ENCODE measurements at places on chromosomes 3 and 15.
A peak's percentile ranks its signal among the peaks of the same experiment; 100 is the strongest.

- no peak for DNase-seq
These were observed 236.0 kb downstream of the VPS13C start for GRCh38 chr15:61824291-61824690.

- no peak for DNase-seq
These were observed 71.2 kb downstream of the TAMM41 start for GRCh38 chr3:11775493-11775892.

GRCh38 chr3:62817678-62818077 is 57.5 kb downstream of the CADPS start:
- no peak for DNase-seq

GRCh38 chr3:148648685-148649352 is 48.9 kb upstream of the AGTR1 start:
- DNase-seq, result no peak

GRCh38 chr15:82873000-82873680 is 63.7 kb downstream of the WHAMM start:
- DNase-seq, result no peak

DNA sequence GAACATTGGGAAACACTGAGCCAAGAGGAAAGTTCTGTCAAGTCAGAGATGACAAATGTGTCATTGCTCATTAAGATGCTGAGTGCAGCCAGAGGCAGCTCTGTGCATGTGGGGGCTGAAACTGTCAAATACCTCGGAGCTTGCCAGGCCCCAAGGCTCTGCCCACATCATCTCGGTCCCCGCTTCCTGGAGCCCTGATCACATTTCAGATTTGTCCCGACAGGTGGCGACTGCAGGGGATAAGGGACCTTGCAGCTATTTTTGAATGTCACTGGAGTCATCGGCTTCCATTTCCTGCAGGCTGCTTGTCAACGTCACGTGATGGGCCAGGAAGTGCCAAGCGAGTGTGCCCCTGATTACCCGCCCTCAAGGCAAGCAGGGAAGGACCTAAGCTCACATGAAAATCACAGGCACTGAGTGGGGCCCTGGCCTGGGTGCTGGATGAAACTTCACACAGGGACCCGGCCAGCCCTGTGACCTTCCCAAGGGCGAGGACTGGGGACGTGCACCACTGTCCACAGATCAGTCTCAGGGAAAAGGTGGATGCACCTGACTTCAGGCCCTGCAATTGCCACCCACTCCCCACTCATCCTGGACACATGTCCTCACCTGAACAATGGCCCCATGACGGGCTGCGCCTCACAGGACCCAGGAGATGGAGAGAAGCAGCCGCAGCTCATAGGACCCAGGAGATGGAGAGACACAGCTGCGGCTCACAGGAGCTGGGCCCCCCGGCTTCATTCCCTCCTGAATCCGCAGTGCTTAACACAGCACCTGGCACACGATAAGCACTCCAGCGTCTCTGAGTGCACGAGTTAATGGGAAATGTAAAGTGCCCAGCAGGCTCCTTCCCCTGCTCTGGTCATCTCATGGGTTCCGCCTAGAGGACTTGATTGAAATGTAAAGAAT is 73.4 kb downstream of the NUP210 start:
- DNase-seq, result no peak

DNA sequence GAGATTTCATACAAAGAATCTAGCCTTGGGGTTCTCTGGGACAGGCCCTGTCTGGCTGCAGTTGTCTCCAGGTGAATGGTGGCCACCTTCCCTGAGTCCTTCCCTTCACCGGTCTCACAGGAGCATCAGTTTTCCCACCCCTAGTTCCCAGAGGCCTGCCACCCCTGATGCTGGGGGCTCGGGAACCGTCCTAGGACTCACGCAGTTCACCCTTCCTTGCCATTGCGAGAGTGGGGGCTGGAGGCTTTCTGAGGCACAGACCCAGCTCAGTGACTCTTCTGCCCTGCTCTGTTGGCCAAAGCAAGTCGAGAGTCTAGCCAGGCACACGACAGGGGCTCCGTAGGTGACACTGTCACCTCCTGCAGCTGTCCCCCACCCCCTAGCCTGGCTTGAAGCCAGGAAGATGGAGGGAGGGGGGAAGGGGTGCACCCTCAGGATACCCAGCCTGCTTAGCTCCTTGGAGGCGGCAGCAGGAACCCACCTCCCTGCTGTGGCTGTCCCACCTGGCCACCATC is 130.3 kb downstream of the NUP210 start:
- DNase-seq, result no peak

- DNase-seq, result no peak
These were observed 51.8 kb downstream of the SLC12A8 start for GRCh38 chr3:125160606-125161371.

GRCh38 chr15:44311136-44311535 is 22.6 kb downstream of the GOLM2 start:
- no peak for DNase-seq

DNA sequence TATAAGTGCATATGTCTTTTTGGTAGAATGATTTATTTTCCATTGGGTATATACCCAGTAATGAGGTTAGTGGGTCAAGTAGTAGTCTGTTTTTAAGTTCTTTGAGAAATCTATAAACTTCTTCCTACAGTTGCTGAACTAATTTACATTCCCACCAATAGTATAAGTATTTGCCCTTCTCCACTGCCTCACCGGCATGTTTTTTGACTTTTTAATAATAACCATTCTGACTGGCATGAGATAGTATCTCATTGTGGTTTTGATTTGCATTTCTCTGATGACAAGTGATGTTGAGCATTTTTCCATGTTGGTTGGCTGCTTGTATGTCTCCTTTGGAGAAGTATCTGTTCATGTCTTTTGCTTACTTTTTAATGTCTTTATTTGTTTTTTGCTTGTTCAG is 94.1 kb upstream of the TP63 start:
- DNase-seq, result no peak

DNA sequence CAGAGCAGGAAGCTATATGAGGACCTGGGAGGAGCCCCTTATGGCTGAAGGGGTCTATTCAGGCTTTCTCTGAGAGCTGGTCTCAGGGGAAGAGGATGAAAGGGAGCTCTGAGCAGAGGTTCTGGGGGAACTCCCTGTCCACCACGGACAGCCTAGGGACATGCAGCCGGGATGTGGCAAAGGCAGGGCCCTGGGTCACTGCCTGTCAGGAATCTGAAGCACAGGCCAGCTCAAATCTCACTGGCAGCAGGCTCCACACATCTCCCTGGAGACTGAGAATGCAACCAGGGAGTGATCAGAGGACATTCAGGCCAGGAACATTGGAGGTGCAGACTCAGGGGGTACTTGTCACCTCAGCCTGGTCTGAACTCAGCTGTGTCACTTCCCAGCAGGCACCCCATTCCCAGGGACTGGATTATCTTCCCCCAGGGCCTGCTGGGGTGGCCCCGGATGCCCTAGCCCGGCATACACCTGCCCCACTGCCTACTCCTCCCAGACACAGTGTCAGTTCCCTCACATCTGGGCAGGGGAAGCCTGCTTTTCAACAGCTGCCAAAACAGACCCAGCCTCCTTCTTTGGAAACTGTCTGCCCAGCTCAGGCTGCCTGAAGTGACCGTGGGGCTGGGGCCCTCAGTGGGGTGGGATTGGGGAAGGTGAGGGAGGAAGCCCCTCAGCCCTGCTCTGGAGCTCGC is 18.3 kb upstream of the SEMA3F start:
- no peak for DNase-seq

DNA sequence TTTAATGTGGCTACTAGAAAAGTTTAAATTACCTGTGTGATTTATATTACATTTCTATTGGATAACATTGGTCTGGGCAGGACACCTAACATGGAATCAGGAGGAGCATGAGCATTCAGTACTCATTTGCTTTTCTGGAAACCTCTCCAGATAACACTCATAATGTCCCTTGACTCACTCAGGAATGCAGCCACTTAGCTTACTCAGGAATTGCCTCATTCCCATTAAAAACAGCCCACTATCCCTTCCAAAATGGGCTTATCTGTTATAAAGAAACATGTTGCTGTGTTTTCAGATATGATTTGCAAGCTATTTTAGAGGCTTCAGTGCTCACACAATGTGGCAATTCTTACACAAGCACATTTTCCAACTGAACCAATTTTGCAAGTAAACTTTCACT is 17.1 kb downstream of the GBE1 start:
- DNase-seq, result no peak

- DNase-seq, result no peak
These were observed 70.9 kb downstream of the IGF1R start for GRCh38 chr15:98719137-98719740.

- DNase-seq, result peak; percentile 73
These were observed 34.3 kb downstream of the SEC22C start for GRCh38 chr3:42547401-42547945.

DNA sequence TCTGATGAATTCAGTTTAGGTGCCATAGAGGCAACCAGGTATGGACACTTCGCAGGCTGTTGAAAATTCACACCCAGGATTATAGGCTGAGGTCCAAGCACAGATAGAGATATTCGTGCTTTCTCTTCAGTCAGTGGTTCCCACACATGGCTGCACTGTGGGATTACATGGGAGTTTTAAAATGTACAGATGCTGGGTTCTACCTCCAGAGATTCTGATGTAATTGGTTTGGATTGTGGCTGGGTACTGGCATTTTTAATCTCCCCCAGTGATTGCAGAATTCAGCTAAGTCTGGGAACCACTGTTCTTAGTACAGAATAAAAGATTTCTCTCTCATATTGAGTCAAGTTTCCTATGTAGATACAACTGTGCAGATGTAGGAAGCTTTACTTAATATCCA is 91.6 kb downstream of the FOXB1 start:
- no peak for DNase-seq

- peak; percentile 31 for DNase-seq
These were observed 675 bp downstream of the RYR3 start for GRCh38 chr15:33311312-33311971.

- DNase-seq, result no peak
These were observed 48.5 kb downstream of the ACAA1 start for GRCh38 chr3:38088126-38089078.

GRCh38 chr3:189272500-189273119 is 100.8 kb downstream of the TPRG1 start:
- DNase-seq, result peak; percentile 13

DNA sequence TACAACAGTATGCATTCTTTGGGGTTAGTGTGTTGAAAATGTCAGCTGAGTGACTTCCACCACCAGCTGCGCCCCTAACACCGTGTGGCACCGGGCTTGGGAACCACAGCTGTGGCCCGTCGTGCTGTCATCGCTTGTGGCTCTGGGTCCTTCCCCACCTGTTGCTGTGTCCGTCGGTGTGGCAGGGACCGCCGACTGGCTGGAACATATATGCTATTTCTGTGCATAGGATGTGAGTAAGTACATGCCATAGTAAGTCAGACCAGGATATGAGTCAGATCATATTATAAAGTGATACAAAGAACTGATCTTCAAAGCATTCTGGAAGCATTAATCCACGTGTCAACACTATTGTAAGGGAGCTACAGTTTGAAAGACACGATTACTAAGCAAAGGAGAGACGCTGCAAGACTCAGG is 31.9 kb downstream of the EHD4 start:
- DNase-seq, result no peak

GRCh38 chr3:113148284-113148683 is 63.1 kb upstream of the BOC start:
- DNase-seq, result no peak

DNA sequence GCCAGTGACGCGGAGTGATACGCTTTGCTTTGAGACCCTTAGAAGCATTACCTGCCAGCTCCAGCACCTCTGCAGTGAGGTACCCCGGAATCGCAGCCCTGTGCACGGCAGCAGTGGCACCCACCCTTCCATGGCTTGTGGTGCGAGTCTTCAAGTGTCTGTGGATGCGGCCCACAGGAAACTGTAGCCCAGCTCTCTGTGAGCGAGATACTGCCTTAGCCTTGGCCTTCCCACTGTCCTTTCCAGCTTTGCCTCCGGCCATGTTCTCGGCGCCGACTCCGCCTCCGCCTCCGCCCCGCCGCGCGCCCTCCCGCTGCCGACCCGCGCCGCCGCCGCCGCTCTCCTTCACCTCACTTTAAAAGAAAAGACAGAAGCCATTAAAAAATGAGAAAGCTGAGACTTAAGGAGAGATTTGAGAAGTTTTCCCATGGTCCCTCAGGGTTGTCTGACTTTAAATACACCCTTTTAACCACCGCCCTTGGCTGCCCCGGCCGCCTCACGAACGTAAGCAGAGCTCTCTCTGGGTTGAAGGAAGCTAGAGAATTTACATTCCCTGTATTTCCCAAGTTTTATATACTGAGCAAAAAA is 78.5 kb upstream of the FAM174B start:
- no peak for DNase-seq

- no peak for DNase-seq
These were observed 613.6 kb upstream of the CBLB start for GRCh38 chr3:106482451-106482850.

- peak; percentile 25 for DNase-seq
These were observed 181.8 kb downstream of the MCTP2 start for GRCh38 chr15:94412979-94413746.

- no peak for DNase-seq
These were observed 146.2 kb upstream of the SEMA6D start for GRCh38 chr15:47570881-47571640.

- no peak for DNase-seq
These were observed 177.7 kb upstream of the NR2E3 start for GRCh38 chr15:71632576-71633195.

DNA sequence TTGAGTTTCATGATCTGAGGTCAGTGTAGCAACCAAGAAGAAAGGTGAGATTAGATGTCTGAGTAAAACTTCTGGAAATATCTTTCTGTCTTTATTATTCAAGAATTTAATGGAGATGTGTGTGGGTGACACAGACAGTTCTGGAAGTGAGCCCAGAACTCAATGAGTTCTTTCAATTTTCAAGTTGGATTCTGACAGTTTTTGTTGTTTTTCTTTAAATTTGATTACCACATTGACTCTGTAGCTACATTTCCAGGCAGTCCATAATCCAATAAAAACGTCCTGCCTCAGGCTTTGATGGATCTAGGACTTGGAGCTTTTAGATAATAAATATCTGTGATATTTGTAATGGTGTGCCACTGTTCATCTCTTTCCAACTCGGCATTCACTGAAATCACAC is 3.9 kb upstream of the PARP14 start:
- no peak for DNase-seq

- DNase-seq, result no peak
These were observed 25.4 kb downstream of the SEMA6D start for GRCh38 chr15:47742742-47743141.

DNA sequence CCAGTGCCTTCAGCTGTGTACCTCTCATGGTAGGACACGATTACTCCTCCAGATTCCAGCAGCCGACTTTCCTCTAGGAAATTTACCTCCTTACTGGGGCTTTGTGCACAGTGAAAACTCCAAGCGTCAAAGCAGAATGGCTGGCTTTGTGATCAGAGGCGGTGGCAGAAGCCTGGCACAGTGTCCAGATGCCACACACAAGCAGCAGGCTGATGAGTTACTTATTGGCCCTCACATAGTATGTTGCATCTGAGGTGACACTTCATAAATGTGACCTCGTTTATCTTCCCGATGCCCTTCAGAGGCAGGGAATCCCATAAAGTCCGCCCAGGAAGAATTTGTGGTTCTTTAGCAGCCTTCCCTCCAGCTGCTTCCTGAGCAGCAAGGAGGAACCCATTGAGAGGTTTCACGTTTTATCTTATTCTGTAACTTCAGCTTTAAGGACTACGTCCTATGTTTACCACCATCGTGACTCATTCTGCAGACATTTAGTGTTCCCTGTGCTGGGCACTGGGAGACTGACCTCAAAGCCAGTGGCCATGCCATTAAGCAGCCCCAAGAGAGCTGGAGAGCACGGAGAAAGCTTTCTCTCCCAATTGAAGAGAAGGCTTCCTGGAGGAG is 107.1 kb upstream of the C15orf61 start:
- no peak for DNase-seq

GRCh38 chr3:195153653-195154052 is 117.3 kb downstream of the XXYLT1 start:
- no peak for DNase-seq
